Cardiac muscle cell (in vitro differentiated cells and primary cell): ENCODE measurements at places on chromosomes 11 and 22. TPM values are rescaled to one million over a fixed set of nuclear protein-coding genes. Genes with fewer than 3 reads are reported as not detected.

The ART1 gene
- polyA plus RNA-seq, result not detected in 2 replicates

The LDHAL6A gene
- 0.12 TPM in 1 of 2 replicates, not detected in the other for polyA plus RNA-seq

The CHRM1 gene
- polyA plus RNA-seq, result 0.97 and 1.6 TPM in 2 replicates

The TSPO gene
- 20.3 and 52.2 TPM in 2 replicates for polyA plus RNA-seq

The ESAM gene
- 3.3 and 4.9 TPM in 2 replicates for polyA plus RNA-seq

The MMP3 gene
- polyA plus RNA-seq, result not detected in 2 replicates

The TNNT3 gene
- polyA plus RNA-seq, result 0.92 and 3.8 TPM in 2 replicates

The MSANTD2 gene
- polyA plus RNA-seq, result 7.8 and 10.9 TPM in 2 replicates

The DCHS1 gene
- polyA plus RNA-seq, result 16.0 and 19.8 TPM in 2 replicates

The KCNJ1 gene
- polyA plus RNA-seq, result not detected in 2 replicates

The FAM180B gene
- 0.12 TPM in 1 of 2 replicates, not detected in the other for polyA plus RNA-seq

The SYCE3 gene
- polyA plus RNA-seq, result 3.8 TPM in 1 of 2 replicates, not detected in the other

The SCUBE2 gene
- polyA plus RNA-seq, result 1.4 TPM in 1 of 2 replicates, not detected in the other

The ROBO4 gene
- 0.21 and 0.46 TPM in 2 replicates for polyA plus RNA-seq

The ARFGAP3 gene
- polyA plus RNA-seq, result 38.2 and 48.6 TPM in 2 replicates

The HMBS gene
- 55.2 and 92.9 TPM in 2 replicates for polyA plus RNA-seq

The PAMR1 gene
- polyA plus RNA-seq, result 0.15 TPM in 1 of 2 replicates, not detected in the other

The TRIM51 gene
- not detected in 2 replicates for polyA plus RNA-seq

The TSSC4 gene
- 71.4 and 94.8 TPM in 2 replicates for polyA plus RNA-seq

The LRRN4CL gene
- polyA plus RNA-seq, result 0.24 TPM in 1 of 2 replicates, not detected in the other

The PGA4 gene
- 0.48 TPM in 1 of 2 replicates, not detected in the other for polyA plus RNA-seq

The KCTD14 gene
- 0.23 and 0.96 TPM in 2 replicates for polyA plus RNA-seq

The C11orf52 gene
- 7.6 and 8.5 TPM in 2 replicates for polyA plus RNA-seq
